GM12878 (cell line): ENCODE measurements at places on chromosomes 12 and 14.

- DNase-seq, result no peak
These were observed 270.5 kb downstream of the C12orf75 start for GRCh38 chr12:105600911-105601545.

GRCh38 chr12:92495108-92495507 lies 207.7 kb upstream of the PLEKHG7 start:
- no peak for DNase-seq

DNA sequence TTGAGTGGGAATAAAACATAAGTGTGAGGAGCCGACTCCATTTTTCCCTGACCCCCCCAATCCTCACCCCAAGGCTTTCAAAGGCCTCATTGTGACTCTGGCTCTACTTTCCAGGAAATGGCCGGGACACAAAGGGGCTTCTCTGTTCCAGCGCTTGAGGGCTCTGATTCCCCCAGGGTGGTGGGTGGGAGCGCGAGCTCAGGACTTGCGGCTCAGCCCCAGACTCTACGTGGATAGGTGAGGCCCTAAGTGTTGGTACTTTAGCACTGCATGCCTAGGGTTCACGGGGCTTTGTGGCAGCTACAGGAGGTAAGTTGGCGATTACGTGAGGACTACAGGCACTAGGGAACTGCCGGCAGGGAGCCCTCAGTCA lies 553 bp downstream of the CNPY2 start:
- no peak for DNase-seq

- no peak for DNase-seq
These were observed 272.4 kb downstream of the DPF3 start for GRCh38 chr14:72621387-72622065.

GRCh38 chr12:93767524-93767863 lies 90.3 kb downstream of the CRADD start:
- no peak for DNase-seq

GRCh38 chr12:54459355-54459754 lies 14.0 kb downstream of the GTSF1 start:
- no peak for DNase-seq

- no peak for DNase-seq
These were observed 84.1 kb upstream of the BCL11B start for GRCh38 chr14:99356031-99356608.

- no peak for DNase-seq
These were observed 626.6 kb downstream of the DIO2 start for GRCh38 chr14:79584679-79585078.

GRCh38 chr14:28020112-28020511 lies 746.5 kb upstream of the FOXG1 start:
- DNase-seq, result no peak

DNA sequence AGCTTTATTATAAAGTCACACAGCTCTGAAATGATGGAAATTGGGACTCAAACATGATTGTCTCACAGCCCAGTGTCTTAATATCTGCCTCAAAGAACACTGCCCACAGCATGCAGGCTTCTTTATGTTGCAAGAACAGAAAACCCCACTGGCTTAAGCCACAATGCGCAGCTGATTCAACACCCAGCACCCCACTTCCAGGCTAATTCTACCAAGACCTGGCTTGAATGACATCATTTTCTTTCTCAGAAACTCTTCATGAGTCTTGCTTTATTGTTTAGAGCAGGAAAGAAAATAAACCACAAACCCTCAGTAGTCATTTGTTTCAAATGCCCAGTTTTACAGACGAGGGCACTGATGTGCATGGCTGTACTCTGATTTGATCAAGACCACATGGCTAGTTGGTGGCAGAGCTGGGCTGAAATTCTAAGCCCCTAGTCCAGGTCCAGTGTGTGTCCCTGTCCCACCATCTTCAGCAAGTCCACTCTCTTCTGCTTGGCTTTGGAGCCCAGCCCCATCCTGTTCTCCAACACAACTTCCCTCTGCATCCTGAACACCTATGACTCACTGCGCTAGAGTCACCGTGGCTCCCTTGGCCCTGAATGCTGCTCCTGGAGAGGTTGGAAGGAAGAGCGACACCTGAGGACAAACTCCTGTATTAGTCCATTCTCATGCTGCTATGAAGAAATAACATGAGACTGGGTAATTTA lies 50.3 kb upstream of the SRSF5 start:
- DNase-seq, result no peak
